ENCODE measurements at places on chromosomes 7 and 10.

GRCh38 chr7:327991-328702 lies 38.2 kb downstream of the FOXL3 start:
- no peak for DNase-seq

DNA sequence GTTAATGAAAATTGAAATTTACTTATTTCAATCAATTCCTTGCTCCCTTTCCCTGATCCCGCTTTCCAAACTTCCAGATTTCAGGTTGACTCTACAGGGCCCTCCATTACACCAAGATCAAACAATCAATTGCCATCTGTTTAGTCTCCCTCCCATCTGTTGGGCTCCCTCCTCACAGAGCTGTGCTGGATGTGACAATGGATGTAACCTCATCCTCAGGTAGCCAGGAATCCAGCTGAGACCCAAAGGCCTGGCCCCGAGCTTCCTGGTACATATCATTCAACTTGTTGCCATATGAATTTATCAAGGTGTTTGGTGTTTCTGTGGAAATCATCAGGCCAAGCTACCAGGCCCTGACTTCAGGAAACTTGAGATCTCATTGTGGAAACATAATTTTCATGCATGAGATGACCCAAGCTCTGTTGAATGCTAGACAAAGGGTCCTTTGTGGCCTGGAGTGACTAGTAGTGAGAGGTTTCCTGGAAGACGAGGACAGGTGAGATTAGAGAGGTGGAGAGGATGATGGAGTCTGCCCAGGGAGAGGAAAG lies 148.6 kb upstream of the PDE1C start:
- no peak for DNase-seq

DNA sequence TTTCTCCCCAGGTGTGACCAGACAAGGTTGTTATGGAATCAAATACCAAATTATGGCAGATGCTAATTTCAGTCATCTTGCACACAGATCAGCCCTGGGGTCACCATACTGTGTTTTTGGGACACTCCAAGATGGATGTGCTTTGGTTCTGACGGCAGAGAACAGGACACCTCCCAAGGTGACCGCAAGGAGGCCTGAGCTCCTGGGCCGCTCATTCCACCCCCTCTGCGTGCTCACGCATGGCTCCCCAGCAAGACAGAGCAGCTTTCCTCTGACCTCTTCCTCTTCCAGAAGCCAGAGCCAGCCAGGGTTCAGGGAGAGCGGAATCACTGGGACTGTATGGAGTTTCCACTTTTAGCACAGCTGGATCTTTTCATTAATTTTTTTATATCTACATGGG lies 402.8 kb downstream of the DNAJB6 start:
- no peak for DNase-seq

- no peak for DNase-seq
Measured at GRCh38 chr10:43679509-43679908, 30.8 kb upstream of the ZNF32 start.

DNA sequence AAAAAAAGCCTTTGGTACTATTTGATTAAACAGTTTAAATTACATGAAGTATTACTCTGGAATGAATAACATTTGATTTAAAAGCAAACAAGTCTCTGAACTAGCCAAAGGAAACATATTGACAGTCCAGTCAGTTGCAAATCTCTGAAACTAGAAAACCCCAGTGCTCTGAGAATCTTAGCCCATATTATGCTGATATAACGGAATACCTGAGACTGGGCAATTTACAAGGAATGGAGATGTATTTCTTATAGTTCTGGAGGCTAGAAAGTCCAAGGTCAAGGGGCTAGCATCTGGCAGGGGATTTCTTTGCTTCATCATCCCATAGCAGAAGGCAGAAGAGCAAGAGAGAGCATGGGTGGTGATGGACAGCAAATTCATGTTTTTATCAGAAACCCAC lies 21.7 kb upstream of the FKBP9 start:
- no peak for DNase-seq

DNA sequence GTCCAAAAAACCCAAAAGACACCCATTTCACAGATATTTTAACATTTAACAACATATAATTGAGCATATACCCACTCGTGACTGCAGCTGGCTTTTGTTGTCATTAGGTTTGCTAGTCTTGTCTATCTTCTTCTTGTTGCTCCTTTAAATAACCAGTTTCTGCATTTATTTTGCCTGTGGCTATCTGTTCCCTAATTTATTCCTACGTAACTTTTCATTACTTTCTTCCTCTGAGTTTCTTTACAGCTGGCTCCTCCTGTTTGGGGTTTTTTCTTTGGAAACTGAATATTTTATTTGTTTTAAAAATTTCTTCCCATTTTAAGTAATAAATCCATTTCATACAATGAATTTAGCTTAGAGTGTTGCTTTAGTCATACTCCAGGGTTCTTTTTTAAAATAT lies 14.4 kb downstream of the PILRA start:
- no peak for DNase-seq

GRCh38 chr10:131034451-131034850 lies 277.1 kb downstream of the TCERG1L start:
- no peak for DNase-seq

- DNase-seq, result no peak
Measured at GRCh38 chr10:30062090-30062489, 2.7 kb upstream of the JCAD start.

DNA sequence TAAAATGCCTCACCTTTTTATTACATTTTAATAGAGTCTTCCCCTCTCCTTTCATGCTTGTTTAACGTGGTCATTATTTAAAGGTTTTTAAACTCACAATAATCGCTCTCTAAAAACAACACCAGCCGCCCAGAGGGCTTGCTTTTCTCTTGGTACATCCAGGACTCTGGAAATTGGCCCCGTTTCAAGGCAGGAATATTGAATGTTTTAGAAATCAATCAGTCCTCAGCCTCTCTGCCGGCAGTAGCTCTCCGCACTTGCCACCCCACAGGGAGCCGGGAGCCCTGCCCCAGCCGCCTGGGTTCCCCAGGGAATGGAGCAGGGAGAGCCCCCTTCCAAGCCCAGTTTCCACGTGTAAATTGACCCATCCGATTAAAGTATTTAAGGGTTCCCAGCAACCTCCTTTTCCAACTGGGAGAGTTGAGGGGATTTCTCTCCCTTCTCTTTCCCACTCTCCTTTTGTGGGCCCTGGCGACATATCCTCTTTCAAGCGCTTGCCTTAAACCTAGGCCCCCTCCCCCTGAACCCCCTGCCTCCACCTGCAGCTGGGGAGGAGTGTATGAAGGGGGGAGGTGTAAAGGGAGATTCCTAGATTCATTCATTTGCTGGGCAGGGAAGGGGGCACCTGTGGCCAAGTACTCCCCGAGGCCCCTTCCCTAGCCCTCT lies 1.9 kb downstream of the FGF8 start:
- DNase-seq, result no peak

- DNase-seq, result no peak
Measured at GRCh38 chr10:12960334-12960898, 41.1 kb downstream of the CCDC3 start.

DNA sequence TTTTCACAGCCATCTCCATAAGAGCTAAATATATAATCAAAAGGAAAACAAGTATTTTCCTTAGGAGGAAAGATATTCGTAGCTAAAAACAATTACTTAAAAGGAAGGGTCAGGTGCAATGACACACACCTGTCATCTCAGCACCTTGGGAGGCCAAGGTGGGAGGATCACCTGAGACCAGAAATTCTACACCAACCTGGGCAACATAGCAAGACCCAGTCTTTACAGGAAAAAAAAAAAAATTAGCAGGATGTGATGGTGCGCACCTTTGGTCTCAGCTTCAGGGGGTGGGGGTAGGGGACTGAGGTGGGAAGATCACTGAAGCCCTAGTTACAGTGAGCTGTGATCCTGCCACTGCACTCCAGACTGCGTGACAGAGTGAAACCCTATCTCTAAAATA lies 11.9 kb downstream of the TNPO3 start:
- DNase-seq, result no peak

DNA sequence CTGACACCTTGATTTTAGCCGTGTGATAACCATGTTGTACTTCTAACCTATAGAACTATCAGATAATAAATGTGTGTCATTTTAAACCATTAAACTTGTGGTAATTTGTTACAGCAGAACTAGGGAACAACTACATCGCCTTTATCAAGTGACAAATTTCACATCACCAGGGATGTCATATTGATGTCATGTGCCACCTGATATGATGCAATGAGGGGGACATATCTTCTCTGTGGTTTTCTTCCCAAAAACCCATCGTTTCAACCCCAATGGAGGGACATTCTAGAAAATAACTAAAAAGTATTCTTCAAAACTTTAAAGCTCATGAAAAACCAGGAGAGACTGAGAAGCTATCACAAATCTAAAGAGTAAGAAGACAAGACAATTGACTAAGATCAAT lies 212.2 kb downstream of the ETV1 start:
- no peak for DNase-seq

DNA sequence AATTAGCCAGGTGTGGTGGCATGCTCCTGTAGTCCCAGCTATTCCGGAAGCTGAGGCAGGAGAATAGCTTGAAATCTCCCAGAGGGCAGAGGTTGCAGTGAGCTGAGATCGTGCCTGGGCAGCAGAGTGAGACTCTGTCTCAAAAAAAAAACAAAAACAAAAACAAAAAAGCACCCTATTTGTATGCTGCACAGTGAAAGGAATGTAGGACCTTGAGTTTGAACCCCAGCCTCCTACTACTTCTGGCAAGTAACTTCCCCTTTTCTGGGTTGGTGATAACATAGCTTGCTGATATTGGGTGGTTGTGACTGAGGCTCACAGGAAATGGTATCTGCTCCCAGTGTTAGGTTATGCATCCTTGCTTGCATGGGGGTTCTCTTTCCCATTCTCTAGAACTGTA lies 205.3 kb downstream of the BUB3 start:
- no peak for DNase-seq

GRCh38 chr10:27861781-27862180 lies 116.2 kb upstream of the MKX start:
- no peak for DNase-seq

DNA sequence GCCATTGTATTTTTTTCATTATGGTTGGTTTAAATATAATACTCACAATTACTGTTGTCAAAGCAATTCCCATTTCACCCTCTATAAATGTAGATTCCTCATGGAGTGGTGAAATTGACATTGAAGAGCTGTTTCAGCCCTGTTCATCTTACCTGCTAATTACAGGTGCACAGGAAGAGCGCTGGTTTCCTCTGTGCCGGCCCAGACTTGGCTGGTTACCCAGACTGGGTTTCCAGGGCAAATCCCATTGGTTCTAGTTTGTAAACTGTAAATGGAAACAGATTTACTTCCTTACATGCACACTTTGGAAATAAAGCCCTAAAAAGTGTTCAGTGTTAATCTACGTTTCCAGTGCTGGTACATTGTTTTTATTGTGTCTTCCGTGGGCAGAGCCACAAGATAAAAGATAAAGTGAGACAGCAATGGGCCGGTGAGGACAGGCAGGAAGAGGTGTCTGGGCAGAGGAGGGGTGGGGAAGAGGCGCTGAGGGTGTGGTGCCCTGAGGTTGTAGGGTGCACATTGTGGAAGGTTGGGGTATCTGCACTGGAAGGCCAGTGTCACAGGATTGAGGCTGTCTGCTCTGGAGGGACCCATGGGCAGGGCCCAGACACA lies 71.6 kb upstream of the ZPBP start:
- DNase-seq, result no peak

DNA sequence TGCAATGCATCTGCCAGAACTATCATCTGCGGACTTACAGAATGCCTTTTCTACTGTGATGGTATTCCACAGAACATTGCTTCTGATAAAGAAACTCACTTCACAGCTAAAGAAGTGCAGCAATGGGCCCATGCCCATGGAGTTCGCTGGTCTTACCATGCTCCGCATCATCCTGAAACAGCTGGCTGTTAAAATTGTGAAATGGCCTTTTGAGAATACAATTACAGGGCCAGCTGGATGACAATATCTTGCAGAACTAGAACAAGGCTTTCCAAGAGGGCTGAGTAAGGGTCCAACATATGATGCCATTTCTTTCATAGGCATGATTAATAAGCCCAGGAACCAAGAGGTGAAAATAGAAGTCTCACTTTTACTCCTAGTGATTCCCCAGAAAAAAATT lies 104.1 kb upstream of the ADCY1 start:
- no peak for DNase-seq

GRCh38 chr10:90227786-90228185 lies 526.4 kb downstream of the KIF20B start:
- DNase-seq, result no peak

GRCh38 chr7:64686493-64687184 lies 20.7 kb downstream of the ZNF107 start:
- DNase-seq, result no peak

- no peak for DNase-seq
Measured at GRCh38 chr10:77383861-77384553, 253.6 kb downstream of the KCNMA1 start.

GRCh38 chr10:33749067-33749735 lies 414.7 kb upstream of the NRP1 start:
- no peak for DNase-seq

GRCh38 chr7:13538669-13539068 lies 450.8 kb downstream of the ETV1 start:
- DNase-seq, result no peak

DNA sequence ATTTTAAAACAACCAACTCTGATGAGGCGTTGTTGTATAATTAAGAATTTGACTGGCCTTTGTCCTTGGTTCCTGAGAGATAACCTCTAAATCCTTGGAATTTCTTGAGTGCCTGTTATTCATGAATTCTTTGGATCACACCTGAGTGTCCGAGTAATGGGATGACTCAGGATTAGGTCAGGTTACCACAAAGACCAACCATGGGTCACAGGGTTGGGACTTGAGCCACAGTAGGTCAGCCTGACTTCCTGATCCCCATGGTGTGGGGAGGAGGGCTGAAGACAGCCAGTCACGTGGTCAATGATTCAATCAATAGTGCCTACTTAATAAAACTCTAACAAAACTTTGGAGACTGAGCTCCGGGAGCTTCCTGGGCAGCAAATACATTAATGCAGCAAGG lies 192.5 kb downstream of the GFRA1 start:
- no peak for DNase-seq

DNA sequence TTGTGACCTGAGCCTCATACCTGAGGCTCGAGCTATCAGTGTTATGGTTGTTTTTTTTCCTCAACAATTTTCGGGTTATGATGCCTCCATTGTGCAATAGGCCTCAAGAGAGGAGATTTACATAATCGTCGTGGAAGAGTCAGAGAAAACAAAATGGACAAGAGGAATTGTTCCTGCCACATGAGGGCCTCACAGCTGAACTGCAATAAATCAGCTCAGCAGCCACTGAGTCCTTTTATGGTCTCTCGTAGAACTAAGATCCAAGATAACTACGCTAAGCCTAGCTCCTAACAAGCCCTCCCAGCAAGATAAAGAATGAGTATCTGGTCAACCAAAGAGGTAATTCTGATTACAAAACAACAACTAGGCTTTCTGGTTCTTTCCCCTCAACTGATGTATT lies 336.8 kb downstream of the WDR11 start:
- no peak for DNase-seq

DNA sequence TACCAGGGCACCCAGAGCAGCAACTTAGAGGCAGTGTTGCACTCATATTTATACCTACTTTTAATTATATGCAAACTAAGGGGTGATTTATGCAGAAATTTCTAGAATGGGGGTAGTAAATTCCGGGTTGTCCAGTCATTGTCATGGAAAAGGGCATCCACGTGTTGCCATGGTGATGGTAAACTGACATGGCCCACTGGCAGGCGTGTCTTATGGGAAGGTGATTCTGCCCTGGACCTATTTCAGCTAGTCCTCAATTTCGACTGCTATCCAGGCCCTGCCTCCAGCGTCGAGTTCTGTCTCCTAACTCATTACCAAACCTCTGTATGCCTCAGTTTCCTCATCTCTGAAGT lies 12.8 kb downstream of the SNX8 start:
- no peak for DNase-seq
